ENCODE measurements at places on chromosomes 1 and 21. TPM values are rescaled to one million over a fixed set of nuclear protein-coding genes. Genes with fewer than 3 reads are reported as not detected.
A peak's percentile ranks its signal among the peaks of the same experiment; 100 is the strongest.

DNA sequence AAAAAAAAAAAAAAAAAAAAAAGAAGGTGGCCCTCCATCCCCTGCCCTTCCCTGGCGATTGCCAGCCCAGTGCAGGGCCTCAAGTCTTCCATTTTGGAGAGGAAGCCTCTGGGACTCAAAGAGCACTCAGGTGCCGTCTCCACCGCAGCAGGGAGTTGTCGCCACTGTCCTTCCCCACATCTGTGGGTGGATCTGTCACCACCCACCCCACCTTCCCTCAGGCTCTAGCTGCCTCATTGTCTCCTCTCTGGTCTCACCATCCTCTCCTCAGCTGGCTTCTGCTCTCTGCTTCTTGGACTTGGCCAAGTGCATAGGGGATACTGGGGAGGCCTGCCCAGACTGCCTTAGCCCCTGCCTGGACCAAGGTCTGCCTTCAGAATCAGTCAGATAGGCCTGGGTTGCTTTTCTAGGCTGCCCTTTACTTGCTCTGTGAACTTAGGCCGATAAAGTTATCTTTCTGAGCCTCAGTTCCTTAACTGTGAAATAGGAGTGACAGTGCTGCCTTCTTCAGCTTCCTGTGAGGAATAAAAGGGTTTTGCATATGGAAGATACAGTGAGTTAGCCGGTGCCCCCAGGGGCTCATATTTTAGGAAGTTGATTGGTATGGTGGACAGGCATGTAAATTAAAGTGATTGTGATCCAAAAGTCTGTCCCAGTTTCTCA lies 15.8 kb downstream of the RCC1 start:
- DNase-seq = no peak

DNA sequence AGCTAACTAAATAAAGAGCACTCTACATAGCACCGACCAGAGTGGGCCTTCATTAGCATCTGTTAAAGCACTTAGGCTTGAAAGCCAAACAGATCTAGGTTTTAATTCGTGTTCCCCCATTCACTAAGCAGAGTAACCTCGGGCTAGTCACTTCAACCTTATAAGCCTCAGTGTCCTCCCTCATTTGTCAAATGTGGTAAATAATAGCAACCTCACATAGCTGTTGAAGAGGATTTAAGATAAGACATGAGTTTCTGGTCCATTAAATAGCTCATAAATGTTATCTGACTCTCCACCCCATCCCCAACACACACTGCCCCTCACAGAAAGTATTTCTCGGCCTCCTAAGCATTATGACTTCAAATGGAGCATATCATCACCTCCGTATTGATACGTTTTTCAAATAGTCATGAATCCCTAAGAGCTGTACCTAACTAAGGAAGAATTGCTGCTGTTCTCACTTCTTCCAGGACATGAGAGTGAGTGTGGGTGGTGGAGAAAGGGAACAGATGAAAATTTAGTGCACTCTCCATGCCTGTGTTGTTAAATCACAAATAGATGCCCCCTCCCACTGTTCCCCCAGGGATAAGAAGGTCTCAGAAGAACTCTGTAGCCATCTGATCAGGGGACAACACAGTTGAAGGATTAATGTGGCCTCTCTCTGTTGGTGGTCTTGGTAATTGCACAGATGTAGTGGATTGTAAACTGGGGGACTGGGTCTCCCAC lies 47.6 kb downstream of the PLPP3 start:
- DNase-seq = no peak

- DNase-seq = no peak
Measured at GRCh38 chr1:223540485-223541106, 124.9 kb downstream of the CAPN8 start.

- DNase-seq = no peak
Measured at GRCh38 chr21:17775431-17776126, 43.6 kb downstream of the C21orf91 start.

GRCh38 chr1:54403808-54404261 lies 2.4 kb downstream of the SSBP3 start:
- no peak for DNase-seq

DNA sequence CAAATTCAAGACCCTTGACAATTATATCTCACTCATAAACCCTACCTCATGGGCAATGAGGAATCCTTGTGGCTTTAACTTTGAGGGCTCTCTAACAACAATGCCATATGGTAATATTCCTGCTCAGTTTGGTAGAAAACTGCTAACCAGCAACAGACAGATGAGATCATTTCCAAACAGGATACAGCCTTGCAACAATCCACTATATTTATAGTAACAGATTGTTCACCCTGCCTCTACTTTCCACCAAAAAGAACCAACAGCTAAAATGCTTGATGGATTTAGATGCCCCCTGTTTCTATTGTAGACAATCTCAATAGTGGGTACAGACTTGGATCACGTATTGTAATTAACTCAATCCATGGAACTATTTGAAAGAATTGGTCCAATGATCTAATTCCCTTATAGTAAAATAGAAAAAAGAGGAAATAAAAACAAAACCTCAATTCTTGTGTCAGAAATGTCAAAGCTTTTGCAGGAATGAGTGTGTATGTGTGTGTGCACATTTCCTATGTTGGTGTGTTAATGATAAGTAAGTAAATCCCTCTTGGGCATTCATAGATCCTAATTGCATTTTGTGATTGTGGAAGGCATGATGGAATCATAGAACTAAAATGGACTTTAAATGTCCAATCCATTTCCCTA lies 100.0 kb upstream of the EDEM3 start:
- no peak for DNase-seq

GRCh38 chr21:38298832-38299231 lies 42.0 kb downstream of the KCNJ15 start:
- DNase-seq = no peak

DNA sequence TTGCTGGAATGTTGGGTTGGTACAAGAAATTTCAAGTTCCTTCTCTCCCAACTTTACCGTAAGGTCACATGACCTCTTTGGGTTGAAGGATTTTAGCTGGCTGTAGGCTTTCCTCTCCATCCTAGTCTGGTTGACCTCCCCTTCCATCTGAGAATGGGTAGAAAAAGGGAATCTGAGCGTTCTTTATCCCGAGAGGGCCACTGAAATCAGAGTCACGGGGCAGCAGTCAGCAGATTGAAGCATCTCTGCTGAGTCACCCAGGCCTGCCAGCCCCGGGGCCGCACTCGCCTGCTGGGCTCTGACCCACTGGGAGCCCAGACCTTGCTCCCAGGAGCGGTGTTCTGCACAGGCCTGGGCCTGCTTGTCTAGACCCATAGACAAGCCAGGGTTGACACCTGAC lies 31.0 kb downstream of the TMCC2 start:
- no peak for DNase-seq

- no peak for DNase-seq
Measured at GRCh38 chr1:3799976-3800685, 3.8 kb upstream of the LRRC47 start.

DNA sequence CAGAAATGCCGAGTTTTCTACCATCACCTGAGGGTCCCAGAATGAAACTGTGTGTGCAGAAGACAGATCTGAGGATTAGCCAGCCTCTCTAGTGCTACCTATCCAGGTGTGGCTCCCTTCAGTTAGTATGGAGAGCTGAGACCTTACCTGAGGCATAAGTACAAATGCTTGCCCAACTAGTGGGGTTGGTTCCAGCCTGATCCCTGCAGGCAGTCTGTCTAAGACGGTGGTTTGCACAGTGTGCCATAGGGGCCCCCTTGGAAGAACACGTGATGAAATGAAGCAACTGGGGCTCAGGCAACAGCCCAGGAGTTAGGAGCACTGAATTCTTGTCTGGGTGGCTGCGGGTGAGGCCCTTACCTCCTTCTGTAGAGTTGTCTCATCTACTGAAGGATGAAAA lies 15.6 kb downstream of the S100A7A start:
- DNase-seq = no peak

DNA sequence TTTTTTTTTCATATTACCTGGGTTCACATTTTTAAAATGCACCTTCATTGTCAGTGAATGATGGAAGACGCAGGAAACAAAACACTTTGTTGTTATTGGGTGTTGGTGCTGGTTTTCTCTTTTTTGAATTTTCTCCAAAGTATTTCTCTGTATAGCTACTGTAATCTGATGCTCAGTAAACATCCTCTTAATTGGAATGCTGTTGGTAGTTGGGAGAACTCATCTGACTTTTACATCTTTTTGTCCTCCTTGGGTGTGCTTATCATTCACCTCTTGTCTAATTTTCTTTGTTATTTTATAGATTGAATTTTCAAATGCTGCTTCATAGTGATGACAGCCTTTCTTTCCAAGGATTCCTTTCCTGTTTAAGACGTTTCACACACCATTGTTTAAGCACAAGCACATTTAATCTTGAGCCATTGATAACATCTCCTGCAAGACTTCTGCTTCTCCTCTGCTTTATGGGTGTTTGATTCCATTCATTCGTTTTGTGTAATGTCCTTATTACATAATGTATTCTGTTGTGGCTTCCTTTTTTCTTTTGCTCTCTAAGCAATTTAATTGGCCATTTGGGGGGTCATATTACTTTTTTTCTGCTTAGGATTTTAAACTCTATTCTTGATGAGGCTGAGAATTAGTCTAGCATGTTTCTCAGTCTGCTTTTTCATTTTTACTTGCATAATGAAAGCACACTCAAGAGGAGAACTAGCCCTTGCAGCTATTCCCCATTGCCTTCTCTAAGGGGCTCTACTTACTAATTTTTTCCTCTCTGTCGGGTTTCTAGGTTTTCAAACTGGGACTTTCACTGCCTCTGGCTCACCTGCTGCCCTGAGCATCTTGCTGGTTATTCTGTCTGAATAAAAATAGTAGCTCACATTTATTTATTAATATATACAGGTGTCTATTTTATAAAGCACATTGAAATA lies 42.0 kb upstream of the CD34 start:
- no peak for DNase-seq

The NEGR1 gene
- 15.2 TPM for total RNA-seq

- DNase-seq = peak; percentile 72
Measured at GRCh38 chr1:156245451-156246232, 2.2 kb downstream of the PAQR6 start.

The TRABD2B gene
- total RNA-seq = 0.57 TPM

- DNase-seq = no peak
Measured at GRCh38 chr1:53219711-53220110, 723 bp downstream of the CZIB start.

DNA sequence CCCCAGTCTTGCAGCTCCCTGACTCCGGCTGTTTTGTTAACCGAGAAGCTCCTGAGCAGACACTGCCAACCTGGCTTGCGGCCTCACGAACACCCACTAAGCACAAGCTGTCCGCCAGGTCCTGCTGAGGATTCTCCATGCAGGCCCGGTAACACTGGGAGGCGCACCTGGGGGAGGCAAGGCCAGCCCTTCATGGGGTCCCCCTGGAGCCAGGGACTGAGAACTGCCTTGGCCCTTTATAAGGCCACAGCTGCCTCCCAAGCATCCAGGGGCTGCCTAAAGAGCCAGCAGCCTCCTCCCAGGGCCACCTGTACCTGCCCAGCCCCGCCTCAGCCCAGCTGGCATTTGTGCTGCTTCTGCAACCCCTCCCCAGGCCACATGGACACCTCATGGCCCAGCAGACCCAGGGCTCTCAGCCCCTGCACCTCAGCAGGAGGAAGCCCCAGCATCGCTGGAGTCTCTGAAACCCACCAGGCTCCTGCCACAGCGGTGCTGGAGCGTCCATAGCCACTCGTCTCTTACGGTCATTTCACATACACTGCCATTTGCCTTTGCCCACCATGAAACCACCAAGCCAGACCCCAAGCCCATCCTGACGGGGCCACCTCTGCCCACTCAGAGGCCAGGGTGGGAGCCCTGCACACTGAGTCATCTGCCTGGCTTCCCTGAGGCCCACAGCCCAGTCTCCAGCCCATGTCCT lies 82.5 kb downstream of the NPHP4 start:
- DNase-seq = no peak

DNA sequence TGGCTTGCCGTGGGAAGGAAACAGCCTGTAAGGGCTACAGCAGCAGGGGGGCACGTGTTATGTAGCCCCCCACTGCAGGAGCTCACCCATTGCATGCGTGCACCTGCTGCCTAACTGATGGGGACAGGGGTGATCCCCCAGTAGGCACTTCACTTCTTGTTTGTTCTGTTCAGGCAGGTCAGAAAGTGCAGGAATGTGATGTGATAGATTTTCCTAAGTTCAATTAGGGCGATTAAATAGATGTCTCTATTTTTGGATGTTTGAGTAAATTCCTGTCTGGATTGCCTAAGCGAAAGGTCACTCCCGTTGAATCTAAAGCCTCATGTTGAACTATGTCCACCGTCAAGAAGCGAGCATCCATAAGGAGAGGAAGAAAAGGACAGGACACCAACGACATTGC lies 78.8 kb upstream of the LPGAT1 start:
- DNase-seq = no peak

The TIE1 gene
- 22.2 TPM for total RNA-seq

DNA sequence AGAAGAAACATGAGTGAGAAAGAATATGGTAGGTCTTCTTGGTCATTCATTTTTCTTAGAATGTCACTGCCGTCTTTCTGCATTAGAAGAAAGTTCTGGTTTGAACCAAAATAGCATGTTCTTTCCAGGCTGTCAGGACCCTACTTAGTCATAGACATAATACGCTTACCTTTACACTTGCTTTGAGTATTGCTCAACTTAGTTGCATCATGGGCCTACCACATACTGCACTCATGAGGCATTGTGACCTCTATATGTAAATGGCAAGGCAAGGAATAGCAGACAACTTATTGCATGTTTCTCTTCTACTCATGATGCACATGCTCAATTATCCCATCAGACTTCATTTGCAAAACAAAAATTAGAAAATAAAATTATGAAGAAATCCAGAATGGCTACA lies 415.0 kb downstream of the HLX start:
- DNase-seq = no peak

- DNase-seq = no peak
Measured at GRCh38 chr1:42721926-42722325, 18.1 kb downstream of the CLDN19 start.

- no peak for DNase-seq
Measured at GRCh38 chr1:213750231-213751063, 237.3 kb upstream of the PROX1 start.

The TEKT2 gene
- not detected for total RNA-seq

The NR5A2 gene
- 1.6 TPM for total RNA-seq

The ADGRL4 gene
- 25.3 TPM for total RNA-seq

The TOE1 gene
- total RNA-seq = 3.8 TPM

The SPATA46 gene
- total RNA-seq = not detected

The ADAMTS4 gene
- total RNA-seq = 13.0 TPM

DNA sequence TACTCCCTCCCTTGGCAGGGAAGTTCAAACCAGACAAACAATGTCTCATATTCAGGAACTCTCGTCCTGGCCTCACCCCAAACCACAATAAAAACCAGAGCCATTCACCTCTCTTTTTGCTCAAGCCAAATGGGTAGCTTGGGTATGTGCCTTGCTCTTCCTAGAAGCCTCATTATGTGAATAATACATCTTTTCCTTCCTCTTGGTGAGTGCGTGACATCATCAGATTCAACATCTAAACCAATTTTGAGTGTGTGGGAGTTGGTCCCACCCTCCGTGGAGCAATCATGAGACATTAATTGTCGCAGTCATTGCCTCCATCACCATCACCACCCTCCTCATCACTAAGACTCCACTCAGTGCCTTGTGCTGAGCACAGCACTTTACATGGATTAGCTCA lies 482.9 kb downstream of the PTPRU start:
- DNase-seq = no peak

The BATF3 gene
- total RNA-seq = 1.2 TPM

The FTCD gene
- total RNA-seq = 1.2 TPM

Data from Right ventricle myocardium inferior (tissue), 1 donor.